ENCODE measurements at places on chromosomes 4 and X. TPM values are rescaled to one million over a fixed set of nuclear protein-coding genes. Genes with fewer than 3 reads are reported as not detected.
A peak's percentile ranks its signal among the peaks of the same experiment; 100 is the strongest.

- no peak for DNase-seq
Measured at GRCh38 chr4:77817304-77818072, 1.7 kb downstream of the CNOT6L start.

- peak; percentile 66 for DNase-seq
Measured at GRCh38 chr4:169009286-169010124, 550 bp downstream of the CBR4 start.

GRCh38 chr4:82705928-82706300, 92.7 kb downstream of the SCD5 start:
- no peak for DNase-seq

- DNase-seq, result peak; percentile 1
Measured at GRCh38 chrX:17697191-17697590, 40.1 kb upstream of the SCML1 start.

DNA sequence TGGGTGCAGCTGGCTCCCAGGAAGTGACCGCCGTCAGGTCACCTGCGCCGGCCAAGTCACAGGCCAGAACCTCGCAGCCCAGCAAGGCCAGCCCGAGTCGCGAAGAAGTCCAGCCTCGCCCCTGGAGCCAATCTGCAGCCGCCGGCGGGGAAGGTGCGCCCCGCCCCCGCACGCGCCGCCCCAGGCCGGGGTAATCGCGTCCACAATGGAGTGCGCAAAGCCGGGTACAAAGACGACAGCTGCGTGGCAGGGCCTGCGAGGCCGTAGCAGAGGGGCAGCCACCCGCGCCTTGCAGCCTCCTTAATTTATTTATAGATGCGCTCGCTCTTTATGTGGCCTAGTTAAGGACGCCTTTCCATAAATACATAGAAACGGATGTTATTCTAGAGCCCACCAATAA, 139.4 kb upstream of the CPEB2 start:
- no peak for DNase-seq

- DNase-seq, result no peak
Measured at GRCh38 chrX:152950786-152951185, 43.1 kb downstream of the PNMA5 start.

GRCh38 chr4:68249434-68249833, 3.9 kb upstream of the TMPRSS11B start:
- no peak for DNase-seq

GRCh38 chr4:64799751-64800150, 390.5 kb upstream of the TECRL start:
- no peak for DNase-seq

- no peak for DNase-seq
Measured at GRCh38 chrX:44904542-44905115, 31.6 kb downstream of the KDM6A start.

GRCh38 chr4:20408611-20409010, 156.9 kb downstream of the SLIT2 start:
- DNase-seq, result no peak

GRCh38 chr4:8040607-8041006, 100.9 kb upstream of the AFAP1 start:
- DNase-seq, result no peak

- DNase-seq, result no peak
Measured at GRCh38 chrX:40155589-40156469, 58.1 kb upstream of the BCOR start.

- no peak for DNase-seq
Measured at GRCh38 chrX:139815771-139816170, 107.8 kb upstream of the MCF2 start.

- peak; percentile 50 for DNase-seq
Measured at GRCh38 chrX:74535408-74536151, 78.8 kb downstream of the RLIM start.

DNA sequence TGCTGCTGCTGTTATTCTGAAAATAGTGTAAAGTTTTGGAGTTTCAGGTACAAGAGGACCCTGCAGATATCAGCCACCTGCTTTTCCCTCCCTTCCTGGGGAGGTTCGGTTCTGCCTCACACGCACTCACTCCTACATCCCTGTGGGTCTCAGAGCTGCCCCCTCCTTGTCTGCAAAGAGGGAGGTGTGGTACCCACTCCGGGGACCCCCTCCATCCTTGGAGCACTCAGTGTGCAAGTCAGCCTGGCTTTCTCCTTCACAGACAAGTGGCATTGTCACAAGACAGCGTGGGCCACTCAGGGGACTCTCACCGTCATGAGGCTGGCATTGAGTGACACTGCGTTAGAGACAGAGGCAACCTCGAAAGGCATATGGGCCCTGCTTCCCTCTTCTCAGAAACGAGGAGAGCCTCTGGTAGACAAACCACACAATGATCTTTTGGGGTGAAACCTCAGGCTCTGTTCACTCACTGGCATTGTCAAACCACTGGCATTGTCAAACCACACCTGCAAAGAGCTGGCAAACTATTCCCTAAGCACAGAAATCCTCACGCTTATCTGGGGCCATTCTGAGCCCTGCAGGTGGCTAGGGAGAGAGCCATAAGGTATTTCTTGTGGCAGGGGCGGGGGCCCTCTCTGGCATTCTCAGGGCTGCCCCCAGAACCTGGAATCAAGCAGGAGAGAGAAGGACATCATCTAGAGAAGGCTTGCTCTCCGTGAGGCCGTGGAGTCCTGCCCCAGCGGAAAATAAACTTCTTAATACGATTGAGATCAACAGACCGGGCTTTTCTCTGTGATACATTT, 285.0 kb downstream of the SHOX start:
- no peak for DNase-seq

- peak; percentile 55 for DNase-seq
Measured at GRCh38 chr4:125719987-125720386, 405.2 kb downstream of the FAT4 start.

The TFE3 gene
- 37.1 TPM for total RNA-seq

The TEX13B gene
- not detected for total RNA-seq

The RAB9A gene
- total RNA-seq, result 17.2 TPM

The RBMXL3 gene
- not detected for total RNA-seq

The CSAG2 gene
- total RNA-seq, result not detected

The GABRE gene
- 6.1 TPM for total RNA-seq

The FAAH2 gene
- 0.28 TPM for total RNA-seq

The S100G gene
- total RNA-seq, result not detected

All from endothelial cell of umbilical vein (primary cell).